Fibroblast of the conjunctiva (primary cell): ENCODE measurements at places on chromosomes 7 and 10.

DNA sequence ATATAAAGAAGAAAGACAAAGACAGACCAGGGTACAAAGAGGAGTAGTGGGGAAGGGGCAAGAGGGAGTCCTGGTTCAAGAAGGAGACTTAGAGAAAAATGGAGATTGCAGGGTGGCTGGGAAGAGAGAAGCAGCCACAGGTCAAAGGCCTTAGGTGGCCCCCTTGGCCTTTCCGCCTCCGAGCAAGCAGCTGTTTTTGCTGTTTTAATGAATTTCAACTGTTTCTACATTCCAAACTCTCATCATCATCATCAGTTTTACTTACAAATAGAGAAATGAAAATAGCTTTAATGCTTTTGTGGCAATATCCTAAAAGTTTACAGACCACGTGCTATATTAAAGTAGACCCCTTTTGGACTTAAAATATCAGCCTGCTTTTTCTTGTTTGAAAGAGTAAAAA, 399.7 kb downstream of the EXOC4 start:
- DNase-seq = no peak

- no peak for DNase-seq
Observed at GRCh38 chr10:124650263-124650662, 93.9 kb downstream of the FAM53B start.

GRCh38 chr7:25832929-25833328, 319.1 kb upstream of the NFE2L3 start:
- DNase-seq = no peak

GRCh38 chr10:22580711-22581110, 133.7 kb downstream of the PIP4K2A start:
- DNase-seq = no peak

GRCh38 chr7:103821092-103821491, 168.4 kb downstream of the RELN start:
- DNase-seq = no peak
